Stimulated activated naive CD4-positive, alpha-beta T cell treated with Interleukin-2 at 50 U/mL for 16 hours (primary cell): ENCODE measurements at places on chromosomes 12 and 14.

GRCh38 chr14:56115976-56116893 is 2.0 kb upstream of the PELI2 start:
- no peak for DNase-seq

GRCh38 chr14:75126679-75127473 is at the start of gene NEK9:
Gene NEK9, minus strand, starts transcription at chr14:75127048. Its CDS starts 127 bp downstream, at chr14:75126921.
- DNase-seq, result peak; percentile 89

GRCh38 chr14:95463171-95463901 is 53.1 kb downstream of the SYNE3 start:
- no peak for DNase-seq

DNA sequence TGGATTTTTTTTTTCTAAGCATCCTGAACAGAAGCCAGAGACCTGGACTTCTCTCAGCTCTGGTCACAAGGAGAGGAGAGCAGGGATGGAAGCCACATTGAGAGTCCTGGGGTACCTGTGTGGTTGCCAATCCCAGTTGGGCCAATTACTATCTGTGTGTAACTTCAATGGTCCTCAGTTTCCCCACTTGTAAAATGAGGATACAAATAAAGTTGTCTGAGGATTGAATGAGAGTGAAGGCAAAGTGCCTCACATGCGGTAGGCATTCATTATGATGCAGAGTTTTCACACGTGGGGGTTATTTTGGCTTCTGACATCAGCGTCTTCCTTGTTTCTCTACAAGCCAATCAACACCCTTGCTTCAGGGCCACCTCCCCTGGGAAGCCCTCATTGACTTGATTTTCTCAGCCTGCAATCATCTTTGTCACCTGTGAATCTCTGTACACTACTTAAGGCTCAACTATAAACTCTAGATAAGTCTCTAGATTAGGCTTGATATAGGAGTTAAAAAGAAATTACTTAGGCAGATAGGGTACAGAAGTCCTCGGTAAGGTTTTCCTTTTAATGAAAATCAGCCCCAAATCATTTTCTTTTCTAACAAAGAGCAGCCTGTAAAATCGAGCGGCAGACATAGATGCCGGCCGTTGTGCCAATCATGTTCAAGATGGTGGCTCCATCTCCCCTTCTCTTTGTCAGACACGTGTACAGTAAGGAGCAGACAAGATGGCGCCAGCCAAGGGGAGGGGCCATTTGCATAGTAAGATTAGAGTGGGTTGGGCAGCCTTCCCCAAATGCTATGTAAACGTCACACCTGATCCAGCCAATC is 37.8 kb upstream of the FICD start:
- no peak for DNase-seq

DNA sequence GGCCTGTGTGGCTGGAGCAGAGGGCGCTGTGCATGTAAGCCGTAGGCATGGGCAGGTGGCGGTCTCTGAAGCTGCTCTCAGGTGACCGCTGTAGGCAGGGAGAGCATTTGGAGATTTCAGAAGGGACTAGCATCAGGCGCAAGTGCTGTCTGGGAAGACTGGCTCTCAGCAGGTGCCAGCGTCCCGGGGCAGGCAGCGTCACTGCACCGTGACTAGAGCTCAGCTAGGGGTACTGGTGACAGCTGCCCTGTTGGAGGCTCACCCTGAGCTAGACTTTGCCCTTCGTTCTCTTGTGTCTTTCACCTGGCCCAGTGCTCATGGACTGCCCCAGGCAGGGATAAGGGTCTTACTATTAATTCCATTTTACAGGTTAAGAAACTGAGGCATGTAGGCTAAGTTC is 78.9 kb downstream of the DDX51 start:
- DNase-seq, result no peak

GRCh38 chr12:20442322-20442721 is 74.0 kb downstream of the PDE3A start:
- no peak for DNase-seq

- no peak for DNase-seq
Observed at GRCh38 chr14:95318399-95319311, 1.1 kb downstream of the CLMN start.

GRCh38 chr12:109888179-109889020 is 8.1 kb upstream of the GLTP start:
- peak; percentile 21 for DNase-seq

DNA sequence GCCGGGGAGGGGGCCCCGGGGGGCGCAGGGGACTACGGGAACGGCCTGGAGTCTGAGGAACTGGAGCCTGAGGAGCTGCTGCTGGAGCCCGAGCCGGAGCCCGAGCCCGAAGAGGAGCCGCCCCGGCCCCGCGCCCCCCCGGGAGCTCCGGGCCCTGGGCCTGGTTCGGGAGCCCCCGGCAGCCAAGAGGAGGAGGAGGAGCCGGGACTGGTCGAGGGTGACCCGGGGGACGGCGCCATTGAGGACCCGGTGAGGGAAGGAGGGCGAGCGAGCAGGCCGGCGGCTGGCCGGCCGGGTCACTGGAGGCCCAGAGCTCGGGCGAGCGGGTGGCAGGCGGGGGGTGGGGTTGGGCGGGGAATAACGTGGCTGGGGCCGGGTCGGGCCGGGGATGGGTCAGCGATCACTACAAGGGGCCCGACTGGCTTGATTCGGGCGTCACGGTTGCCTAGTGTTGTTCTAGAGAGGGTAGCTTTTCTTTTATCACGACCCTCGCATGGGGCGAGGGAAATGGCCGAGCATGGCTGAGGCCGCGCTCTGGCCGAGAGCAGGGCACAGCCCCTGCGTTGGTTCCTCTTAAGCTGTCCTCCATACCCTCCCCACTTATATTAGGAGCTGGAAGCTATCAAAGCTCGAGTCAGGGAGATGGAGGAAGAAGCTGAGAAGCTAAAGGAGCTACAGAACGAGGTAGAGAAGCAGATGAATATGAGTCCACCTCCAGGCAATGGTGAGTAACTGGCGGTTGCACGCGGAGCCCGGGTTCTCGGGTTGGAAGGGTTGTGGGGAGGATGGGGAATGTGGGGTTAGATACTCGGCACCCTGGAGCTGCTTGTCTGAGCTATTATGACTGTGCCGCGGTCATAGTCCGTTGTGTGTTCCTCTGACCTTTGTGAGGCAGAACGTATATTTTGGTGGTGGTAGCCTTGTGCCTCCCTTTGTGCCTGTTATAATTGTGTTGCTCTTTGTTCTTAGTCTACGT is 603 bp downstream of the PABPN1 start:
- peak; percentile 70 for DNase-seq

DNA sequence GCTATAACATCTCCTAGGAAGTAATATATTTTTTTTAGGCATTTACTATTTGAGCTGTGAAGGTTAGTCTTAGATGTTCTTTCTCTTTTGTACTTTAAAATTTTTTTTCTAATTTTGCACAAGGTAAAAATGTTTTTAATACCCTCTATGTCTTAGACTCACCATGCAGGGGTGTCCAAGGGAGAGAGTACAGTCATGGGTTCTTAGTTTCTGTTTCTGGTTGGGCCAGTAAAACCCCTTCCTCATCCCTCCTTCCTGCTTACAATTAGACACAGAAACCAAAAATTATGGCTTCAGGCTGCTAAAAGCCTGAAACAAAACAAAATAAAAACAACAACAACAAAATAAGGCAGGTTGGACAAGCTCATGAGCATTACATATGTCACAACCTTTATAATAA is 193.0 kb downstream of the SYT1 start:
- no peak for DNase-seq

DNA sequence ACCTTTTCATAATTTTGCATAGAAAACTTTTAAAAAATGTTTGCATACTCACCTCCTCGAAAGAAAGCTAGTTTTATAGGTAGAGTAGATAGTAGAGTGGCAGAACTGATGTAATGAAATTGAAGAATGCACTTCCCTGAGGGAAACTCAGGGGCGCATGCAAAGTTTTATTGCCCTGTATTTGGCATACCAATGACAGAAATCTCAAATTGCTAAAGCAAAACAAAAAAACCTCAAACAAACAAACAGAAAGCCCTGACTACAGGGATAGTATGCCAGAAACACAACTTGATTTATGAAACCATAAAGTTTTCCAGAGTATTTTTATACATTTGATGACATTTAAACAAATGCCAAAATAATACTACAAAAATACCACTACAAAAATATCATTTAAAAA is 1.8 kb downstream of the RASSF9 start:
- no peak for DNase-seq

DNA sequence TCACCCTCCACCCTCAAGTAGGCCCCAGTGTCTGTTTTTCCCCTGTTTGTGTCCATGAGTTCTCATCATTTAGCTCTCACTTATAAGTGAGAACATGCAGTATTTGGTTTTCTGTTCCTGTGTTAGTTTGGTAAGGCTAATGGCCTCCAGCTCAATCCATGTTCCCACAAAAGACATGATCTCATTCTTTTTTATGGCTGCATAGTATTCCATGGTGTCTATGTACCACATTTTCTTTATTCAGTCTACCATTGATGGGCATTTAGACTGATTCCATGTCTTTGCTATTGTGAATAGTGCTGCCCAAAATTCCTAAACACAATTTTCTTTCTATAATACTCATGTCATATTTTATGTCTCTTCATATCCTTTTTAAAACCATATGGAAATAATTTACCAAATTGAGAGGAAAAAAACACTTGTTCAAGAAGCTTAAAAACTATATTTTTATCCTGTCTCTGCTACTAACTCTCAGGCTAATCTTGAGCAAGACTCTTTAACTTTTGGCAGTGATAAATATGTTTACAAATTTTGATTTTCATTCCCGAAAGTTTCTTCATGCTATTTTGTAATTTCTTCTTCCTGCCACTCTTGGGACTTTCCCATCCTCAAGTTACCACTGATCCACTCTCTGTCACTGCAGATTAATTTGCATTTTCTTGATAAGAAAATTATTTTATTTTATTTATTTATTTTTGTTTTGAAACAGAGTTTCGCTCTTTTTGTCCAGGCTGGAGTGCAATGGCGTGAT is 28.0 kb upstream of the OSBPL8 start:
- DNase-seq, result no peak

DNA sequence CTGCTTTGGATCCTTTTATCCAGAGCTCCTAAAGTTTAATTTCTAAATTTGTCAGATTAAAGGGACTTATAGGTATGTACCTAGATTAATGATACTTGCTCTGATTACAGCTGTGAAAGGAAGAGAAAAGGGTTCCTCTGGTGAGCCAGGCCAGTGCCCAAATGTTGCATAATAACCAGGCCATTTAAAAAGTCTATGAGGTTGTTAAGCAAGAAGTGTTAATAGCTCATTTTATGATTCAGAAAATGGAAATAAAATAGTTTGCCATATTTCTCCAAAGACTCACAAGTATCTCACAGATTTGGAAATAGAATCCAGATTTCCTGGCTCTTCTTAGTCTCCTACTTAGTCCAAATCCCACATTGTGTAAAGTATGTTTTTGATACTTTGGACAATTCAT is 67.6 kb downstream of the SLC38A6 start:
- DNase-seq, result no peak

- no peak for DNase-seq
Observed at GRCh38 chr12:122681814-122682213, 21.3 kb downstream of the HCAR2 start.

GRCh38 chr14:21215879-21216251 is 53.4 kb downstream of the HNRNPC start:
- DNase-seq, result no peak

DNA sequence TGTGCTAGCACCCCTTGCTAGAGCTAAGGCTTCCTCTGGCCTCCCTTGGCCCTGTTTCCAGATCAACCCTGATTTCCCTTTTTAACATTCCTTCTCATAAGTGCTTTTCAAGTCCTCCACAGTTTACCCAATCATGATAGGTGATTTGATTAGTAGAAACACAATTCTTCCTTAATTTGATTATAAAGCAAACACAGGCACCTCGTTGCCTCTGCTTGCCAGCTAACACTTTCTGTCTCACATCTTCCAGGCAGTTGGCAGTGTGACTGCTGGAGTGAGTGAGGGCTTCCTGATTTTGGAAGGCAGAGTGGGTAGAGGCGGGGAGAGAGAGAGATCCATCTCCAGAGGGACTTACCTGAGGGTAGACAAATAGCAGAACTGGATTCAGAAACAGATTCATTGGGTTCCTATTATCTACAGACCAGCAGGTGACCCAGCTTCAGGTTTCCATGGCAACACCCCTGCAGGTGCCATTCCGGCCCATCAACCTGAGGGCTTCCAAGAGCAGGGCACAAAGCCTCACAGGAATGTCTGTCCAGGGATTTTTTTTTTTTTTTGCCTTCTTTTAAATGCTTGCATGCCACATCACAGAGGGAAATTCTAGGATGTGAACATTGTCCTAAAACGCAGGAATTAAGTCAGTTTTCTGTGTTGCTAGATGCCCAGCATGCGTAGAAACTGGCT is 77.7 kb downstream of the PLXNC1 start:
- DNase-seq, result no peak

DNA sequence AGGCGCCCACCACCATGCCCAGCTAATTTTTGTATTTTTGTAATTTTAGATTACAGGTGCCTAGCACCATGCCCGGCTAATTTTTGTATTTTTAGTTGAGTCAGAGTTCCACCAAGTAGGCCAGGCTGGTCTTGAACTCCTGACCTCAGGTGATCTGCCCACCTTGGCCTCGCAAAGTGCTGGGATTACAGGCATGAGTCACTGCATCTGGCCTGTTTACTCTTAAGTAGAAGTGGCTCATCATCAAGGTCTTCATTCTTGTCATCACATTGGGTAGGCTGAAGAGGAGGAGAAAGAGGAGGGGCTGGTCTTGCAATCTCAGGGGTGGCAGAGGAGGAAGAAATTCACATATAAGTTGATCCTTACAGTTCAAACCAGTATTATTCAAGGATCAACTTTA is 152.4 kb upstream of the ATP2B1 start:
- DNase-seq, result peak; percentile 34

DNA sequence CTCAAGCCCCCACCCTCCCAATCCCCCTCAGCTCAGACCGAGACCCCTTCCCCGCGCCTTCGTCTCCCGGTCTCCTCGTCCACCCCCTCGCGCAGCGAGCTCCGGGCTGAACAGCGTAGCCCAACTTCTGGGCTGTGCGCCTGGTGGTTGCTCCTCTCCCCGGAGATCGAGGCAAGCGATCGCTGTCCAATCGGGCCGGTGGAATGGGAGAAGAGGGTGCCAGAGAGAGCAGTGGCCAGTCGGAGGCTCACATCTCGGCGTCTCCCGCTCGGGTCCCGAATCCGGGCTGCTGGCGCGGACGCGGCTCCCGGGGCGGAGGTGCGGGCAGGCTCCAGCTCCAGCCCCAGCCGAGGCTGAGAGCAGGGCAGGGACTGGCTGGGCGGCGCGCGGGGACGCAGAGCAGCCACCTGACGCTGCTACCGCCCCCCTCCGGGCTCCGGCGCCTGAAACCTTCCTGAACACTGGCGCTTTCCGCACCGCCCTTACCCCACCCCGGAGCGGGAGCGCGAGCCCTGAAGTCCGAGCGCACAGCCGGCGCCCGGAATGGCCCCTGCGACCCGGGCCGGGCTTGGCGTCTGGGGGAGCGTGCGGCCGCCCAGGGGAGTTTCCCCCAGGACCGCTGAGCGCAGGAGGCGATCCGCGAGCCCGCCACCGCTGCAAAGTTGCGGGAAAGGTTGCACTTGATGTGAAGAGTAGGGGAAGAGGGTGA is 508 bp upstream of the KCNH5 start:
- DNase-seq, result no peak

DNA sequence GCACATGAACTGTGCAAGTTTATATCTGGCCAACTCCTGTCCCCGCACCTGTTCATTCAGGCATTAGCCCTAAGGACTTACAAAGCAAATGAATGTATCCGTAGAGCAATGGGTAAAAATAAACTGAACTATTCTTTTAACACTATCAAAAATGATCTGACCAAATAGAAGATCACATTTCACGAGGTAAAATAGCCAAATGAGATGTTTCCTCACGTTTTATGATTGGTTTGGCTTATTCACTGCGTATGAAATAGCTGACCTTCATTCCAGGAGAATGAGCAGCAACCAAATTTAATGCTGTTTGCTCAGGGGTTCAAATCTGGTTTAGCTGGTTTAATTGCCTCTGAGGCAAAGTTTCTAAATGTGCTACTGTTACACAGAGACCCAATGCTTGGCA is 216.0 kb upstream of the EEA1 start:
- no peak for DNase-seq

- no peak for DNase-seq
Observed at GRCh38 chr12:109098651-109099050, 1.3 kb downstream of the UNG start.
